ENCODE measurements at places on chromosomes 5 and 9. TPM values are rescaled to one million over a fixed set of nuclear protein-coding genes. Genes with fewer than 3 reads are reported as not detected.

DNA sequence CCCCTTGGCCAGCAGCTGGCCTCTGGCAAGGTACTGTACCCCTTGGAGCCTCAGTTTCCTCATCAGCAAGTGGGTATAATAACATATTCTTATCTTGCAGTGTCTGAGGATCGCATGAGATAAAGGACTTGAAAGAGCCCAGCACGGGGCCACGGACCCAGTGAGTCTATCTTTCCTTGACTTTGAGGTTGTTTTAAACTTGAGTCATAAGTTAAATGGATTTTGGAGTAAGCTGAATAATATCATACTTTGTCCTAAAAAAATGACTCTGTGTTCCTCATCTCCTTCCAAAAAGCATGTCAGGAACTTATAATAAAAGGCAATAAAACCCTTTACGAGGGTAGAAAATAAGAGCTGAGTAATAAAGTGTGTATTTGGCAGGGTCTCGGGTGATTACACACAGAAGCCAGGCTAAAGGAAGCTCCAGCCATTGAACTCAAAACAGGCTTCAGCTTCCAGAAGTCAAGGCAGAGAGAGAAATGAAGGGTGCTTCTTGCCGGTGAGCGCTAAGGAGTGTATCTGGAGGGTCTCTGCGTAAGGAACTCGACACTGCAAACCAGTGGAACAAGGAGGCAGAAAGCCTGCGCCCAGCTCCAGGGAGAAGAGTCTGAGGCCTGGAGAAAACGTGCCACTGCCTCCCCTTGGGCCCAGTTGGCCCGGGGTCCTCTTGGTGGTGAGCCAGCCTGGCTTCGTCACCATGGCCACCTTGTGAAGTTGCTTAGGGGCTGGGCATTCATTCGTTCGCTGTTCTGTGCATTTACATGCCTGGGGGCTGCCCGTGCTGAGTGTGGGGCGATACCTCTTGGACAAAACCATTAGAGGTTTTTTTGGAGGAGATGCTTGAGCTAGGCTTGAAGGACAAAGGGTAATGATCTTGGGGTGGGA, 72.4 kb upstream of the PHYKPL start:
- no peaks in the 10 kb centered on the region for H3K36me3 ChIP-seq
- no peak overlapping the region for H3K4me3 ChIP-seq
- H3K4me1 ChIP-seq: no peaks in the 10 kb centered on the region
- no peaks in the 10 kb centered on the region for H3K27me3 ChIP-seq
- no peak for DNase-seq

Gene LRRC70
- 0.34 TPM for total RNA-seq

Gene CACFD1
- total RNA-seq: 0.54 TPM

DNA sequence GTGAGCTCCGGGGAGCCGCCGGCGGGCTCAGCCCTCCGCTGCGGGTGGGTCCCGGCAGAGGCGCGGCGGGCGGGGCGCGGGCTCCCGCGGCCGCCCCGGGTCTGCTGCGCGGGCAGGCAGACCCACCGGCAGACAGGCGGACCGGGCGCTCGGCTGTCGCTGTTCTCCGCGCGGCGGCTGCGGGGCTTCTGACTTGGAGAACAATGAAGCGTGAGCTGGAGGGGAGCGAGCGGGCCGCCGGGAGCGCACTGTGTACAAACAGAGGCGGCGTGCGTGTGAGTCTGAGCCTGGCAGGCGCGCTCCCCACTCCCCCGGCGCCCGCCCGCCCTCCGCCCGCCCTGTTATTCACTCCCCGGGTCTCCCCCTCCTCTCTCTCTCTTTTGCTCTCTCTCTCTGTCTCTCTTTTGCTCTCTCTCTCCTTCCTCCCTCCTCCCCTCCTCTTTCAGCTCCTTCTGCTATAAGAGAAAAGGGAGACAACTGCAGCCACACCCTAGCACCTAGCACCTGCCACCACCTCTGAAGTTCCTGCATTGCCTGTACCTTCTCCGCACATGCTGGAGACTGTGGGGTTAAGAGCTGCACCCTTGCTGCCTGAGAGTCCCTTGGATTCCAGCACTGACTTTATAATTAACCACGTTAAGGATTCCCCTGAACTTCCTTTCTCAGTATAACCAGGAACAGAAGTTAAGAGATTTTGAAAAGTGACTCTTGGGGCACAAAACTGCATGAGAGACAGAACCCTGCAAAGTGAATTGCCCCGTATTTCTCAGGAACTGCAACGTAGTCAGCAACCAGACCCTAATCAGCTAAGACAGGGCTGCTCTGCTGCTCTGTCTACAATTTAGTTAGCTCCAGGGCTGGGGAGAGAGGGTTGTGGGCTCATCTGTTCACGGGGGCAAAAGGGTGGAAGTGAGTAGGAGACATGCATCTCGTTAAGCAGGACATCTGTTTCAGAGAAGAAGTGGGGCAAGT, at the start of gene EDIL3:
TSS of gene EDIL3 (minus strand) at position 277 of the 972 bp plus-strand sequence. CDS start 506 bp downstream, outside the sequence.
- peaks cover 56% of the 10 kb centered on the region for H3K27me3 ChIP-seq
- H3K4me3 ChIP-seq: no peak within 1 kb of the TSS
- H3K4me1 ChIP-seq: peaks cover 5% of the 10 kb centered on the region
- no peak within 1 kb of the TSS for H3K27ac ChIP-seq

- DNase-seq: no peak
- no peaks in the 10 kb centered on the region for H3K36me3 ChIP-seq
- H3K27me3 ChIP-seq: no peaks in the 10 kb centered on the region
- peaks cover 9% of the 10 kb centered on the region for H3K4me1 ChIP-seq
Measured at GRCh38 chr5:113270086-113270485, 164.7 kb downstream of the TSSK1B start.

DNA sequence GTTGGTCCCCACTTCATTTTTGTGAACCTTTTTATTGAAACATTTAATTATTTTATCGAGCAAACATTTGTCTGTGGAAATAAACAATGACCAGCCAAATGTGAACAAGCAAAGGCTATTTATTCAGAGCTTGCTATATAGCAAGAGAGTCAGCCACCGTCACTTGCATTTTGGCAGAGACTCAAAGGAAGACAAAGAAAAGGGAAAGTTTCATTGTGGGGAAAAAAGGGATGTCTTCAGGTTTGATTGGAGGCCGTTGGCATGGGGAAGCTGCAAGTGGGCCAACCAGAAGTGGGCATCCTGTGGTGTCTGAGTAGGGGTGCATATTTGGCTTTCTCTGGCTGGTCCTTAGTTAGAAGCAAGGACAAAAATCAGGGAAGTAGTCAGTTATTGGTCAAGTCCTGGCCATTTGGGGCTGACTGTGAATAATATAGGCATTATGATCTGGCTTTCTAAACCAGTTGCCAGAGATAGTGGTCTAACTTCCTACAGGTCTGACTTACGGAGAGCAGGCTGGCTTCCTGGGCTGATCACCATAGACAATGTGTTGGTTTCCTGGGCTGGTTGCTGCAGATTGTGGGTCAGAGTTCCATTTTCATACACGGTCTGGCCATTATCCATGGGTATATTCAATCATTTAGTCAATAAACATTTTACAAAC, 16.6 kb downstream of the ENC1 start:
- peaks cover 16% of the 10 kb centered on the region for H3K4me1 ChIP-seq
- no peak overlapping the region for H3K27ac ChIP-seq
- no peak overlapping the region for H3K4me3 ChIP-seq
- H3K27me3 ChIP-seq: peaks cover 54% of the 10 kb centered on the region

DNA sequence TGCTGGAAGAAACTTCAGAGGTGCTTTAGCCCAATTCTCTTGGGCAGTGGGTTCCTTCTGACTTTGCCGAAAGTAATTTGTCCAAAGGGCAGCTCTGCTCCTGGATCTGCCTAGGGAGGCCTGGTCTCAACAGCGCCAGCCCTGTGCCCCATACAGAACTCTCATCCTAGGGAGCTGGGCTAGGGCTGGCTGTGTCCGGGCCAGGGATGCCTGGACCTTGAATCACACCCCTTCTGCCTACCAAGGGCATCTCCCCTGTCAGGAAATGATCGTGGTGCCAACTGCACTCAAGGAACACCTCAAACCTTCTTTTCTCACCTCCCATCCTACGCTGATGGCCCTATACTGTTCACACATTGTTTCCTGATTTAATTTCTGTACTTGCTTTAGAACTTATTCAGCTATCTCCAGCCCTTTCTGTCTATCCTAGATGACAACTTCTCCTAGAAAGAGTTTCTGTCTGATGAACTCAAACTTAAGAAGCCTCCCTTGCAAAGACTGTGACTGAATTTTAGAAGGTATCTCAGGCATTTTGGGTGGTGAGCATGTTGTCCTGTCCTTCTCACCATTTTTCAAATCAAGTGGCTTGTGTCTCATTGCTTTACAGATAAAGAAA, 37.4 kb upstream of the NFIB start:
- peaks cover 17% of the 10 kb centered on the region for H3K4me1 ChIP-seq
- H3K4me3 ChIP-seq: no peak overlapping the region
- no peaks in the 10 kb centered on the region for H3K36me3 ChIP-seq
- no peak overlapping the region for H3K27ac ChIP-seq
- H3K27me3 ChIP-seq: peaks cover 35% of the 10 kb centered on the region

GRCh38 chr5:158967541-158967940, 132.2 kb downstream of the EBF1 start:
- H3K4me1 ChIP-seq: no peaks in the 10 kb centered on the region
- no peaks in the 10 kb centered on the region for H3K36me3 ChIP-seq
- H3K4me3 ChIP-seq: no peak overlapping the region
- no peak overlapping the region for H3K27ac ChIP-seq

Gene POMT1
- 19.4 TPM for total RNA-seq

GRCh38 chr5:138662599-138662998, 87.4 kb upstream of the HSPA9 start:
- H3K36me3 ChIP-seq: no peaks in the 10 kb centered on the region
- peak; percentile 26 for DNase-seq
- no peak overlapping the region for H3K27ac ChIP-seq
- no peak overlapping the region for H3K4me3 ChIP-seq
- peaks cover 13% of the 10 kb centered on the region for H3K4me1 ChIP-seq

DNA sequence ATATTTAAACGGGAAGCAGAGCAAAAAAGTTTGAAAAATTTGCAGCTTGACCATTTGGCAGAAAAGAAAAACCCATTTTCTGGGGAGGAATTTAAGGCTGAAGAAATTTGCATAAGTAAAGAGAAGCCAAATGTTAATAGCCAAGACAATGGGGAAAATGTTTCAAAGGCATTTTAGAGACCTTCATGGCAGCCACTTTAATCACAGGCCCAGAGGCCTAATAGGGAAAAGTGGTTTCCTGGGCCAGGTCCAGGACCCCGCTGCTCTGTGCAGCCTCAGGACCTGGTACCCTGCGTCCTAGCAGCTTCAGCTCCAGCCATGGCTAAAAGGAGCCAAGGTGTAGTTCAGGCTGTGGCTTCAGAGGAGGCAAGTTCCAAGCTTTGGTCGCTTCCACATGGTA, 507.3 kb downstream of the SLCO4C1 start:
- no peak for DNase-seq
- no peaks in the 10 kb centered on the region for H3K36me3 ChIP-seq
- no peak overlapping the region for H3K4me3 ChIP-seq
- no peak overlapping the region for H3K27ac ChIP-seq
